ENCODE measurements at places on chromosomes 5 and 9.

GRCh38 chr9:14136047-14136635 is 177.8 kb downstream of the NFIB start:
- no peak for DNase-seq

GRCh38 chr5:156019571-156020180 is 307.3 kb upstream of the SGCD start:
- DNase-seq, result no peak

DNA sequence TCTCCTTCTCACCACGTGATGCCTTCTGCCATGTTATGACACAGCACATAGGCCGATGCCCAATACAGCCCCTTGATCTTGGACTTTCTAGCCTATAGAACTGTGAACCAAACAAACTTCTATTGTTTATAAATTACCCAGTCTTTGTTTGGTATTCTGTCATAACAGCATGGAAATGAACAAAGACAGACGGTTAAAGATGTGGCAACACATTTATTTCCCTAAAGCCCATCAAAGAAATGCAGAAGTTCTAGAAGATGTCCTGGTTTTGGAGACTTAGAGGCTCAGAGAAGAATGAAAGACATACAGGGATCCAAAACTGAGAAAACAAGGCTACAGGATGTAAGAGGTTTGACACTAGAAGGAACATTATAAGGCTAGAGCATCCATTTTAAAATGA is 600.8 kb upstream of the DAB2 start:
- DNase-seq, result no peak

- no peak for DNase-seq
Observed at GRCh38 chr9:86126998-86127972, 27.9 kb upstream of the GOLM1 start.

GRCh38 chr5:77210964-77211690 is 647 bp downstream of the PDE8B start:
- no peak for DNase-seq

DNA sequence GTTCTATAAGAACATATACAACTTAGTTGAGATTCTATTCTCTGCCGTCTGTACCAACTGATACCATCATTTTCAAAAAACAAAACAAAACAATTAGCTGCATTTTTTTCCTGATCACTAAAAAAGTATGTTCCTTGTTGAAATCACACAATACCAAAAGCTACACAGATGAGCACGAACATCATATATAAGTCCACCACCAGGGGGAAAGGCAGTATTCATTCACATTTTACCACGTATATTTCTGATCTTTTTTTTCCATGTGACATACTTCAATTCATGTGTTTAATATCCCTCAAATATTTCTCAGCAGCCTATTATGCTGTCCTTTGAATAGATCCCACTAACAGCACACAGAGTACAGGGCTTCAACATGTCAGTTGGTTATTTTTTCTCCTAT is 40.6 kb downstream of the IRX2 start:
- DNase-seq, result no peak

- DNase-seq, result no peak
Observed at GRCh38 chr9:16485575-16486321, 384.7 kb downstream of the BNC2 start.

- DNase-seq, result no peak
Observed at GRCh38 chr9:37102486-37102885, 17.9 kb upstream of the ZCCHC7 start.

GRCh38 chr9:116027511-116027910 is 126.1 kb upstream of the PAPPA start:
- DNase-seq, result no peak

- no peak for DNase-seq
Observed at GRCh38 chr9:125346080-125346732, 84.6 kb downstream of the GAPVD1 start.

GRCh38 chr5:29001666-29002065 is 1963.3 kb upstream of the CDH9 start:
- DNase-seq, result no peak

- DNase-seq, result no peak
Observed at GRCh38 chr5:42301349-42301748, 121.9 kb upstream of the GHR start.

- no peak for DNase-seq
Observed at GRCh38 chr5:77952636-77953212, 176.6 kb upstream of the TBCA start.

GRCh38 chr5:10213316-10213715 is 36.4 kb downstream of the ATPSCKMT start:
- no peak for DNase-seq

Measured in D721Med (cell line).